ENCODE measurements at places on chromosomes 16 and 17.
A peak's percentile ranks its signal among the peaks of the same experiment; 100 is the strongest.

GRCh38 chr16:4067262-4068001, 48.8 kb downstream of the ADCY9 start:
- DNase-seq = no peak

DNA sequence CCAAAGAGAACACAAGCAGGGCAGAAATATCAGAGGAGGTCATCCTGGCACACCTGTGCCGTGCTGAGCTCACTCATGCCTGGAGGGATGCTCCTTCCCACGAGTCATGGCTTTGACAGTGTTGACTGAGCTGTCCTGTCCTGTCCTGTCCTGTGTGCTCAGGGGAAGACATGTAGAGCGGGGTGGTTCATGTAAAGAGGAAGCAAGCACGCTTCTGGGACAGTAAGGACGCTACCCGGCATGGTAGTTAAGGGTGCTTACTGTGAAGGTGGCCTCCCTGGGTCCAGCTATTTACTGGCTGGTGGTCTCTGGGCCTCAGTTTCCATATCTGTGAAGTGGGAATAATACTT, 398 bp downstream of the LGALS9 start:
- DNase-seq = no peak

GRCh38 chr16:88866151-88866920, at the start of gene PABPN1L:
TSS of gene PABPN1L (minus strand) at chr16:88866660. CDS start at chr16:88866606, 54 bp downstream.
- no peak for DNase-seq

- no peak for DNase-seq
Observed at GRCh38 chr17:11580677-11581076, 17.6 kb upstream of the DNAH9 start.

DNA sequence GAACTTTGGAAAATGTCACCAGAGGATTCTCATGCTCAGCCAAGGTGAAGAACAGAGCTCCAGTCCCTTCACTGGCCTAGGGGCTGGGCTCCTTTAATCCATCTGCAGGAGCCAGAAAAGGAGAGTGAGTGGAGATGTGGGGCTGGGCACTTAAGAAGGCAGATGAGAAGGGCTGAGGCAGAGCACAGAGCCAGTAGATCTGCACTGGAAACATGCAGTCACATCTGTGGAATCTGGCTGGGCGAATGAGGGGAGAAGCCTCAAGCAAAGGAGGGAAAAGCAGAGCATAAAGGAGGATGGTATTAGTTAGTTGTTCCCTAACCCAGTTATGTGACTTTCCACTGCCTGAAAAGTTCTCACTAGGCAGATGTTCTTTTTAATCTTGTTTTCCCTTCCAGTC, 50.4 kb upstream of the BCAR1 start:
- DNase-seq = no peak

DNA sequence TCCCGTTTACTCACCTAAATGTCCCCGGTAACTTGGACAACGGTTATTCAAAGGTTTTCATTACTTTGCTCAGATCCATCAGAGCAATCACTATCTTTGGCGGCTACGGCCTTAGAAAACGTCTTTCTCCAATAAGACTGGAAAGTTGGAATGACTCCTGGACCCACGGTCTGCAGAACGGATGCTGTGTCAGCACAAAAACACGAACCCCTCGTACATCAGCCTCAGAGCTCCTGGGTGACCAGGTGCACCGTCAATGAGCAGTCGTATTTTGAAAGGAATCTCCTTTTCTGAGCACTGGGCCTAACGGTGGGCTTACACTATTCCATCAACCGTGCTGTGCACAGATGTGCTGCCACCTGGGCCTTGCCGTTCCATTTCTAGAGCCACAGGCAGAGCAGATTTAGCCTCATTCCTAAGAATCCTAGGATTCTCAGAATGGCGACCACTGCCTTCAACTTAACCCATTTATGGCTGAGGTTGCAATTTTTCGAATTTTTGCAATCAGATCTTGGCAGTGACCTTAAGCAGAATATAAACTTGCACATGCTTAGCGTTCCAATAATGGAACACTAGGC, 110.8 kb upstream of the ZNF750 start:
- no peak for DNase-seq

DNA sequence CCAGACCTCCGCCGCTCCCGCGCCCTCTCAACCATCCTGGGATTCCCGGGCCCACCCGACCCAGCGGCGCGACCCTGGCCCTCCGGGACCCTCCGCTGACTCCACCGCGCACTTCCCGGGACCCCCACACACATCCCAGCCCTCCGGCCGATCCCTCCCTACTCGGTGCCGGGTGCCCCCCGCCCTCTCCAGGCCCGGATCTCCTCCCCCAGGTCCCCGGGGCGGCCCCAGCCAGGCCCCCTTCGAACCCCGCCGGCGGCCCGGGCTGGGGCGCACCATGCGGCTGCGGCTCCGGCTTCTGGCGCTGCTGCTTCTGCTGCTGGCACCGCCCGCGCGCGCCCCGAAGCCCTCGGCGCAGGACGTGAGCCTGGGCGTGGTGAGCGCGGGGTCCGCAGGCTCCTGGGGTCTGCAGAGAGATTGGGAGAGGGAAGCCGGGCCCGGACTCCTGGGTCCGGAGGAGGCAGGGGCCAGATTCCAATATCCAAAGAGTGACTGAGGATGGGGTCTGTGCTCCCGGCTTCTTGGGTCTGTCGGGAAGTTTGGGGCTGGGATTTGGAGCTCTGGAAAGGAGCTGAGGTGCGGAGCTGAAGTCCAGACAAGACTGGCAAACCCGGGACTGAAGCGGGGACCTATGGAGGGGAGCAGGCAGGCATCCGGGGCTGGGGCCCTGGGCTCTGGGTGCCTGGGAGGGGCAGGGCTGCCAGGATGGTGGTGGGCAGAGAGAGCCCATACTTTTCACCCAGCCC, 453 bp downstream of the MMP25 start:
- DNase-seq = no peak

- no peak for DNase-seq
Observed at GRCh38 chr17:38463451-38463858, 35.2 kb downstream of the ARHGAP23 start.

DNA sequence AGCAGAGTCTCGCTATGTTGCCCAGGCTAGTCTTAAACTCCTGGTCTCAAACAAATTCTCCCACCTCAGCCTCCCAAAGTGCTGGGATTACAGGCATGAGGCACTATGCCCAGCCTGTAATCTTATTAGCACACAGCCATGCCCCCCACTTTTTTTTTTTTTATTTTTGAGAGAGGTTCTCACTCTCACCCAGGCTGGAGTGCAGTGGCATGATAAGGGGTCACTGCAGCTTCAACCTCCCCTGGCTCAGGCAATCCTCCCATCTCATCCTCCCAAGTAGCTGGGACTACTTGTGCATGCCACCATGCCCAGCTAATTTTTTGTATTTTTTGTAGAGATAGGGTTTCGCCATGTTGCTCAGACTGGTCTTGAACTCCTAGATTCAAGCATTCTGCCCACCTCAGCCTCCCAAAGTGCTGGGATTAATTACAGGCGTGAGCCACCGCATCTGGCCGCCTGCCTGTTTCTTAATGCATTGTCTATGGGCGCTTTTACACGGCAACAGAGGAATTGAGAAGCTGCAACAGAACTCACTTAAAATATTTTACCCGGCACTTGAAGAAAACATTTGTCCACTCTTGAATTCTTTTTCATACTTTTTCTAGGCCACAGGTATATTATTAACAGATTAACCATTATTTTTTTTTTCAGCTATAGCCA, 8.8 kb upstream of the CEP20 start:
- no peak for DNase-seq

- no peak for DNase-seq
Observed at GRCh38 chr17:6356562-6356961, 78.4 kb downstream of the AIPL1 start.

- no peak for DNase-seq
Observed at GRCh38 chr17:74833501-74834377, 25.9 kb downstream of the GRIN2C start.

DNA sequence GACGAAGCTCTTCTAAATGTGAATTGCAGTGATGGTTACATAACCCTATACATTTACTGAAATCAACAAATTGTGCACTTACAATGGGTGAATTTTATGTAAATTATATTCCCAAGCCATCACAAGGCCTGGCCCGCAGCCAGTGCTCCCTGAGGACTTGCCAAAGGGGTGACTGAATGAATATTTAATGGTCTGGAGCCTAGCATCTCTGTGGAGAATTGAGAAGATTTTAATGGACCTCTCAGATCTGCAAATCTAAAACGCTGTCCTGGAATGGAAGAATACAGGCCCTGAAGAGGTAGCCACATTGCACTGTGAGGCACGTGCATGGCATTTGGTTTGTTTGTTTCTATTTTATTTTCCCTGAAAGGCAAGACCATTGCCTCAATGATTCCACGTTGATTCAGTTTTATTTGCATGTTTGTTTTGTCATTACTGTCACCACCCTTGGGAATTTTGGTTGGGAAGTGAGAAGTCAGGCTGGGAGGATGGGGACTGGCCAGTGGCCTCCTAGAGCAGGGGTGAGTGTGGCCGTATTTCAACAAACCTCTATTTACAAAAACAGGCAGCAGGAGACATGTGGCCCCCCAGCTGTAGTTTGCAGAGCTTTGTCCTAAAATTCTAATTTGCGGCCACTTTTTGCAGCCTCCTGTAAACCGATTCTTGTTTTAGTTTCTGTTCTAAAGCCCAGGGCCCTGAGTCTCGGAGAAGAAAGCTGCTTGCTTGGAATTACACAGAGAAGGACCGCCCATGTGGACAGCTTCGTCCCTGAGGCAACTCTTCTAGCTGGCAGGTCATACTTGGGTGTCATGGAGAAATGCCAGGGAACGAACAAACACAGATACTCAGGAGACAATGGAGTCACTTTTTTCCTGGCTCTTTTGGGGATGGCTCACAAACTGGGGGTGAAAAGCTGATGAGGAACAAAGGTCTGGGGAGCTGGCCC, 40.5 kb upstream of the GCSH start:
- DNase-seq = peak; percentile 11

- no peak for DNase-seq
Observed at GRCh38 chr17:48241131-48241591, 133.6 kb downstream of the SNX11 start.

DNA sequence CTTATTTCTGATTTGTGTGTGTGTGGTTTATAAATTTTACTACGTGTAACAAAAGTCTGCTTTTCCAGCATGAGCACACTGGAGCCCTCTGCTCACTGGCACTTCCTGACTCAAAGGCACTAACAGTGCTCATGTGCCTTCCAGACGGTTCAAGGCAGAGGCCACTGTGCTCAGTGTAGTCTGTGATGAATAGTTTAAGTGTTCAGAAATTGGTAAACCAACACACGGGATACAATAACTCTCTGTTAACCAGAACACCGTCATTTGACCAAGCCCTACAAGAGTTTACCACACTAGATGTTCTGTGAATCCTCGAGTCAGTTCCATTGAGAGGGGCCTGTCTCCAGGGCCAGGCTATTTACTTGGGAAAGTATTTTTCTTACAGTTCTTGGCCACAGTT, 191.9 kb downstream of the MRTFB start:
- no peak for DNase-seq

DNA sequence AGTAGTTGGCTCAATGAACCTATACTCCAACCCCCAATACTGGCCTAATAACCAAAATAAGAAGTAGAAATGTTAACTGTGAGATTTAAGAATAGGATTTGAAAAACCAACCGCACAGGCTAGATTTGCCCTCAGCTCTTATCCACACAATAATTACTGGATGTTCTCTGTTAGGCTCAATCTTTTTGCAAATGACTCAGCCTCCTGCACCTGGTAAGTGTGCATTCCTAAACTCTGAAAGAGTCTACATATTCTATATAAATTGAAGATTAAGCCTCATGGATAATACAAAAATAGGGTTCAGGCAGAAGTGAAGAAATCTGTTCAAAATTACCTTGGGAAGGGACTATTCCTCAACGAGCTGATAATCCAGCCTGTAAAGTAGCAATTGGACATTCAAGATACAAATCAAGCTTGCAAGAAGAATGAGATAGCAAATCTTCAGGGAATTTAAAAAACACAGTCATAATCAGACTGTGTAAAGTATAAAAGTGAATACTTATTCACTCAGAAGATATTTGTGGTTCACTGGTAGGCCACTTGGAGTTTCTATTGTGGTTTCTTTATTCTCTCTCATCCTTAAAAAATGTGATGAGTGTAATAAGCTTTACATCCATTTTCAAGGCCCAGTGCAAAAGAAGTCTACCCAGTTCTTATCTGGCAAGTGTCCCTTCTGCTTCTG, 931.9 kb upstream of the SOX9 start:
- no peak for DNase-seq

DNA sequence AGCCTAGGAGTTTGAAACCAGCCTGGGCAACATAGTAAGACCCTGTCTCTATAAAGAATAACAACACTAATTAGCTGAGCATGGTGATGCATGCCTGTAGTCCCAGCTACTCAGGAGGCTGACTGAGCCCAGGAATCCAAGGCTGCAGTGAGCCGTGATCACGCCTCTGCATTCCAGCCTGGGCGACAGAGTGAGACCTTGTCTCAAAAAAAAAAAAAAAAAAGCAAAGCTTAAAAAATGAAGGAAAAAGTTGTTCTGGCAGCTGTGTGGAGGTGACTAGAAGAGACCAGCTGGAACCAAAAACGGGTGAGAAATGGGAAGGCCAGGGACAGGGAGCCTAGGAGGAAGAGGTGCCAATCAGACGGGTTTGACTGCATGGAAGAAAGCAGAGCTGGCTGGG, 4.2 kb downstream of the BCL7C start:
- DNase-seq = no peak

DNA sequence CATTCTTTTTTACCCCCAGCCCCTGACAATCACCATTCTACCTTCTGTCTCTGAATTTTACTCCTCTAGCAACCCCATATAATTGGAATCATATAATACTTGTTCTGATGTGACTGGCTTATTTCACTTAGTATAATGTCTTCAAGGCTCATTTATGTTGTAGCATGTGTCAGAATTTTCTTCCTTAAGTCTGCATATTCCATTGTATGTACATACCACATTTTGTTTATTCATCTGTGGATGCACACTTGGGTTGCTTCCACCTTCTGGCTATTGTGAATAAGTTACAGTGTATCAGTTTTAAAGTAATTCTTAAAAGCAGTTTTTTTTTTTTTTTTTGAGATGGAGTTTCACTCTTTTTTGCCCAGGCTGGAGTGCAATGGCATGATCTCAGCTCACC, 24.7 kb upstream of the PPM1E start:
- DNase-seq = no peak

GRCh38 chr16:16086653-16087446, 136.4 kb downstream of the ABCC6 start:
- DNase-seq = no peak

GRCh38 chr16:17476414-17477259, 5.9 kb upstream of the XYLT1 start:
- peak; percentile 55 for DNase-seq

DNA sequence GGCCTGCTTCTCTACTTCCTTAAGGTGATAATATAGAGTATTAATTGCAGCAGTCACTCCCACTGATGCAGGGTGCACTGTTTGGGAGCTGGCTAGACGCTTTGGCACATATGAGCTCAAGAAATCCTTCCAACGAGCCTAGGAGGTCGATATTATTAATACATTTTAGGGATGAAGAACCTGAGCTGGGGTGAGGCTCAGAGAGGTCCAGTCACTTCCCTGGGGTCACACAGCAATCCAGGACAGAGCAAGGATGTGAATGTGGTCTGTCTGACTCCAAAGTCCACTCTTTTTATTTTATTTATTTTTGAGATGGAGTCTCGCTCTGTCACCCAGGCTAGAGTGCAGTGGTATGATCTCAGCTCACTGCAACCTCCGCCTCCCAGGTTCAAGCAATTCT, 156.4 kb upstream of the CDC42EP4 start:
- DNase-seq = no peak

Data from NCI-H460 (cell line).